Stimulated activated CD8-positive, alpha-beta memory T cell treated with anti-CD3 and anti-CD28 coated beads, Interleukin-7, amount 100 ng/mL, for 4 hours (primary cell): ENCODE measurements at places on chromosomes 1 and 21.

DNA sequence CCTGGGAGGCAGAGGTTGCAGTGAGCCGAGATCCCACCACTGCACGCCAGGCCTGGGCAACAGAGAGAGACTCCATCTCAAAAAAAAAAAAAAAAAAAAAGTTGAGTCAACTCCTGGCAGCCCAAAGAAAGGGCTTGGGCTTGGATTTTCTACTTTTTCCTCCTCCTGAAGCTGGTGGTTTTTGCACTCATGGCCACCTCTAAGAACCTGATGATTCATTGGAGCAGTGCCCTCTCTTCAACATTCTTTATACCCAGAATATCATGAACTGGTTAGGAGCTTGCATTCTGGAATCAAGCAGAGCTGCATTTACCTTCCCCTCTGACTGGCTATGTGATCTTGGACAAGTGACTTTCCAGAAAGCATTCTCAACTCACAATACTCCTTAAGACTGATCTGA lies 3.5 kb upstream of the ACTA1 start:
- DNase-seq = no peak

DNA sequence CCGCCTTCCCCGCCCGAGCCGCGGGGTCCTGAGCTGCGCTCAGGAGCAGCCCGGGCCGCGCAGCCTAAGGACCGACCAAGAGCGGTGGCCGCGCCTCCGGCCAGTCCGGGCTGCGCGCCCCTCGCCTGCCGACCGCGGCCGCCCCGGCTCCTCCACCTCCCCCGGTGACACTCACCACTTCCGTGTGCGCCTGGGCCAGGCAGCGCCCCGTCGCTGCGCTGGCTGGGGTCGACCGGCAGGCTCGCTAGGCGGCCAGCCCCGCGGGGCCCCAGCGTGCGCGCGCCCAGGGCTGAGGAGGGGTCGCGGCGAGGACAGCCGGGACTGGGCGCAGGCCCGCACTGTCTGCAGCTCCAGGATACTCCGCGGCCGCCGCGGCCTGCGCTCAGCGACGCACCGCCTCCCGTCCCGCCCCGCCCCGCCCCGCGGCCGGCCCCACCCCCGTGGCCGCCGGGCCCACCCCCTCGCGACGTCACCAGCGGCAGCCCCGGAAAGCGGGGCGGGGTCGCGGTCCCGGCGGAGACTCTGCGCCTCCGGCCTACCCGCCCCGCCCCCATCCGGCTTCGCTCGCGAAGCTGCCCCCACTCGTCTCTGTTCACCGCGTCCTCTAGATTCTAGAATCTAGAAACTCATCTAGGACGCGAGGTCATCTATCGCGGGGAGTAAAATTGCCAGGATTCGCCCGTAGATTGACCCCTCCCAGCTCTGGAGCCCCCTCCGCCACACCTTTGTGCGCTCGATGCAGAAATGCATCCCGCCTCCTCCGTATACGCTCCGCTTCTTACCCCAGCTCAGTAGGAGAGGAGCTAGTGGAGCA lies at the start of gene JAK1:
TSS of gene JAK1 (minus strand) at position 392 of the 814 bp plus-strand sequence. CDS start 80,285 bp downstream, outside the sequence.
- DNase-seq = peak; percentile 68

DNA sequence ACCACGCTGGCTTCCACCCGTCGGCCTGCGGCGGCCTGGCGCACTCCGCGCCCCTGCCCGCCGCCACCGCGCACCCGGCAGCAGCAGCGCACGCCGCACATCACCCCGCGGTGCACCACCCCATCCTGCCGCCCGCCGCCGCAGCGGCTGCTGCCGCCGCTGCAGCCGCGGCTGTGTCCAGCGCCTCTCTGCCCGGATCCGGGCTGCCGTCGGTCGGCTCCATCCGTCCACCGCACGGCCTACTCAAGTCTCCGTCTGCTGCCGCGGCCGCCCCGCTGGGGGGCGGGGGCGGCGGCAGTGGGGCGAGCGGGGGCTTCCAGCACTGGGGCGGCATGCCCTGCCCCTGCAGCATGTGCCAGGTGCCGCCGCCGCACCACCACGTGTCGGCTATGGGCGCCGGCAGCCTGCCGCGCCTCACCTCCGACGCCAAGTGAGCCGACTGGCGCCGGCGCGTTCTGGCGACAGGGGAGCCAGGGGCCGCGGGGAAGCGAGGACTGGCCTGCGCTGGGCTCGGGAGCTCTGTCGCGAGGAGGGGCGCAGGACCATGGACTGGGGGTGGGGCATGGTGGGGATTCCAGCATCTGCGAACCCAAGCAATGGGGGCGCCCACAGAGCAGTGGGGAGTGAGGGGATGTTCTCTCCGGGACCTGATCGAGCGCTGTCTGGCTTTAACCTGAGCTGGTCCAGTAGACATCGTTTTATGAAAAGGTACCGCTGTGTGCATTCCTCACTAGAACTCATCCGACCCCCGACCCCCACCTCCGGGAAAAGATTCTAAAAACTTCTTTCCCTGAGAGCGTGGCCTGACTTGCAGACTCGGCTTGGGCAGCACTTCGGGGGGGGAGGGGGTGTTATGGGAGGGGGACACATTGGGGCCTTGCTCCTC lies 1.9 kb downstream of the OLIG2 start:
- no peak for DNase-seq

- DNase-seq = no peak
Observed at GRCh38 chr1:44174630-44175029, 33.2 kb upstream of the KLF18 start.

GRCh38 chr1:2787163-2787911 lies 14.2 kb downstream of the TTC34 start:
- DNase-seq = no peak
